AG04449 (cell line): ENCODE measurements at places on chromosomes 4 and X.

GRCh38 chr4:4837316-4837715 lies 22.1 kb upstream of the MSX1 start:
- DNase-seq, result no peak

DNA sequence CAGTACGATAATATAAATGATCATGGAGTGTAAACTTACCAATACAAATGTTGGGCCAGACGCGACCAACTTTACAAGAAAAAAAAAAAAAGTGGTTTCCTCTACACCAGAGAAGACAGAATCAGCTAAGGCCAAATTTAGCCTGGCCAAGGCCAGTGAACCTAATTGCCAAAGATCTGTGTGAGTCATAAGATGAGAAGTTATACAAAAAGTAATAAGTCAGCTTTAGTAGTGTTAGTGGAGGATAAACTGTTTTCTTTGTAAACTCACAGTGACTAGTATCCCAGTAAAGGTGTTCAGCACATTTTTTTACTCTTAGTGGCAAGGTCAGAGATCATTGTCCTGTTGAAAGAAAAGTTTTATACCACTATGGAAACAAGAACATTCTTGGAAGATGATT lies 531.4 kb upstream of the TECRL start:
- no peak for DNase-seq

DNA sequence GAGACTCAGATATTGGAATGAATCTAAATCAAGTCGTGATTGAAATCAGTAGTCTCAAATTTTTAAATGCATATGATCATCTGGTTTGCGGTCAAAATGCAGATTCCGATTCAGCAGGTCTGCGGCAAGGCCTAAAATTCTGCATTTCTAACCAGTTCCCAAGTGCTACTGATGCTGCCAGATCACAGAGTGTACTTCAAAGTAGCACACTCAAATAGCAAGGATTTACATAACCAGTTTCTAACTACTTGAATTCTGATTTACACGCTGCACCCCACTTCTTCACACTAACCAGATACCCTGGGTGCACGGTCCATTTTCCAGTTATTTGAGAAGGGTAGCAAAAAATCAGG lies 752 bp downstream of the MBTPS2 start:
- no peak for DNase-seq

DNA sequence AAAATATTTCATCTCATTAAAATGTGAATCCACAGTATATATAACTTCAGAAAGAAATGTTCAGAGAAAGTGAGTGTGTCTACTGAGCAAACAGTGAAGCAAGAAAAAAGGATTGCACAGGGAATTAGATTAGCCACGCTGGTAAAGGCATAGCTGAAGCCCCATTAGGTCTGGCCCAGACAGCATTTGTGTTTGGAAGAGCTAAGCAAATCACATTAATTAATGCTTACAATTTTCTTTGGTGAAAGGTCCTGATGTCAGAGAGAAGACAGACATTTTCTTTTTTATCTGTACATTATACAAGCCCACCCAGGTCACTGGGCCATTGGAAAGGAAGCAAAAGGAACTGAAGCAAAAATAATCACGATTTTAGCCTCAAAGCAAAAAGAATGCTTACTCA lies 354.6 kb downstream of the GRID2 start:
- no peak for DNase-seq

DNA sequence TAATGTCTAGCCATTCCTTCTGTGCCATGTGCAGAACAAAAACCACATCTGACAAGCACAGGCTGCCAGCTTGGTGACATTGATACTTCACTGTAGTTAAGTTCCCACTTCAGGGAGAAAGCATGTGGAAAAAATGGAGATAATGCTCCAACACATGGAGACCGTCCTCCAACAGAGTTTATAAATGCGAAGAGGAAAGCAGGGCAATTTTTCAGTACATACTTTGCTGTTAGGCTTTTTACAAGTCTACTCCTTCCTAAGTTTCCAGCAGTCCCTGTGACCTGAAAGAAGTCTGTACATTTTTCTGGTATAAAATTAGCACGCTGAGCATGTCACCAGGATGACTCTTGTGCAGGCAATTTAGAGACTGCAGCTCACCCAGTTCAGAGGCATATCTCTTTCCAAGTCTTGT lies 766.9 kb upstream of the IGFBP7 start:
- no peak for DNase-seq

DNA sequence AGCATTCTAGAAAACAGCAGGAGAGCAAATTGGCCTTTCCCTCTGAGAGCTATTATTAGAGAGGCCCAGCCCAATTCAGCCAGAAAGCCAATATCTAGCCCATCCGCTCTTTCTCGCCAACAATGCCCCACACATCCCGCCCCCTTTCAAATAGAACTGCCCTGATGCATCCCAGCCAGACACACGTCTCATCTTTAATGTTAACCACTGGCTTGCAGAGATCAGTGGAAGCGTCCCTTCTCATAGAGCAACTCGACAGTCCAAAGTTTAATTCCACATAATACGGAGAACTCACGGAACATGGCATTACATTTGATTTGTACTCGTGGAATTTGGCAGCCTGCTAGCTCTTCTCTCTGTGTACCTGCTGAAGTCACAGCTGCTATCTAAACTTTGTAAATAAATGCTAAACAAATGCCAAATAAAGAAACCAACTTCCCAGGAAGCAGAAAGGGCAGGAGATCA lies 304.4 kb downstream of the DHX15 start:
- no peak for DNase-seq

DNA sequence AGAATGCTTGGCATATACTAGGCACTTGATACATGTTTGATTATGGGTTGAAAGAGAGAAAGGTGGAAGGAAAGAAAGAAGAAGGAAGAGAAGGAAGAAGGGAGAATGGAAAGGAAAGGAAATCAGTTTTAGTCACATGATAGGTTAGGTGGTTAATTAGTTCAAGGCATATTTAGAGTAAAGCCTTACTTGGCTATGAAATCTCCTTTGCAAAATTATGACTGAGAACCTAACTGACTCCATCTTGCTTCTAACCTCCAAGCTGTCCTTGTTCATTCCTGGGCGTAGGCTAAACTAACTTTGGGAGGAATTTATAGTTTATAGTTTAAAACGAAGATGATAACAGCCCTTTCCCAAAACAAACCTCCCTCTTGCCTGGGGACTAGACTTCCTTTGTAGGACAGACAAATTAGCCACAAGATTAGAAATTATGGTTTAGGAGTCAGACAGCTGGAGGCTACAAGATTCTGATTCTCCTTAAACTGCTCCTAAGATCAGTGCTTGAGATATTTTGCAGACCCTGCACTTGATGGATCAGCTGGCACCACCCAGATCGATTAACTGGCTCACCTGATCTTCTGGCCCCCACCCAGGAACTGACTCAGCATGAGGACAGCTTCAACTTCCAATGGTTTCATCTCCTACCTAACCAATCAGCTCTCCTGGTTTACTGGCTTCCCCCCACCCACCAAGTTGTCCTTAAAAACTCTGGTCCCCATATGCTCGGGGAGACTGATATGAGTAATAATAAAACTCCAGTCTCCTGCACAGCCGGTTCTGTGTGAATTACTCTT lies 55.0 kb downstream of the TXK start:
- no peak for DNase-seq

GRCh38 chr4:102537269-102537668 lies 36.1 kb downstream of the NFKB1 start:
- DNase-seq, result no peak

DNA sequence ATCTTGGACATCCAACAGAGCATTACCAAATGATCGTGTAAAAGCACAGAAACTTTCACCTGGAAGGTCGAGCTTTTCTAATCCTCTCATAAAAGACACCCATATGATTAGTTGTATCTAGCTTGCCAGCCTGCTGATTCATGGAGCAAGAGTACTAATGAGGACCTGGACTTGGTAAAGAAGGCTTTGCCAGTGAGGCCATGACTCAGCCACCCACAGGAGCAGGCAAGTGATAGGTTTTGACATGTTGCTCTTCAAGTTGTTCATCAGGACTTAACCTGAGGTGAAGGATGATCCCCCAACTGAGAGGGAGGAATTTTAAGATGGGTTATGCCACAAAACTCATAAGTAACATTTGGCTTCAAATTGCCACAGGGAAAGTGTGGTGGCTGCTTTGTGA lies 24.7 kb upstream of the EPGN start:
- DNase-seq, result peak; percentile 47

GRCh38 chr4:184345573-184345922 lies 127.9 kb upstream of the ENPP6 start:
- DNase-seq, result no peak

DNA sequence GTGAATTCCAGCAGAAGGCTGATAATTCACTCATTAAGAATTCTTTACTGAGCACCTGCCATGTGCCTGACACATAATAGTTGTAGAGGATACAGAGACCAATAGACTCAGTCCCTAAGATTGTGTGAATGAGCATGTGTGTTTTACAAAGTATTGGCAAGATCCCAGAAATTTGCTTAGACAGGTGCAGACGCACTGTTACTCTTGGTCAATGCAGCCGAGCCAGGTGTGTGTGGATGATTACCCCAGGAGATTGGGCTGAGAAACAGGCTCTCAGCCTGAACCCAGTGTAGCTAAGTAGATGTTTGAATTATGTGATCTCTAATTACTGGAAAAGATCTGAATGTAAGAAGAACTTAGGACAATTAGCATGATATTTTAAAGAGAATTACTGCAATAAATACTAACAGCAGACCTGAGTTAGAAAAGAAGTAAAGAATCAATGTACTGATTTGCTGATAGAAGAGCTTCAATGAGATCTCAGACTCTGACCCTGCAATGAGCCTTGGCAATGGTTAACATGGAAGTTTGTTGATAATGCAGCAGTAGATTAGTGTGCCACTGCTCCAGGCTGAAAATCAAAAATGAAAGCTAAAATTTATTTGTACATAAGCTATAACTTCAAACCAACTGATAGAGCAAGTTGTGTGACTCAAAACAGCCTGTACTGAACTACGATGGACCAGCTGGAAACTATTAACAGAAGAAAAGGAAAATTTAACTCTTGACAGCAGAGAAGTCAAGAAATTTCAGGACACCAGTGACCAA lies 32.2 kb upstream of the NDST4 start:
- no peak for DNase-seq

DNA sequence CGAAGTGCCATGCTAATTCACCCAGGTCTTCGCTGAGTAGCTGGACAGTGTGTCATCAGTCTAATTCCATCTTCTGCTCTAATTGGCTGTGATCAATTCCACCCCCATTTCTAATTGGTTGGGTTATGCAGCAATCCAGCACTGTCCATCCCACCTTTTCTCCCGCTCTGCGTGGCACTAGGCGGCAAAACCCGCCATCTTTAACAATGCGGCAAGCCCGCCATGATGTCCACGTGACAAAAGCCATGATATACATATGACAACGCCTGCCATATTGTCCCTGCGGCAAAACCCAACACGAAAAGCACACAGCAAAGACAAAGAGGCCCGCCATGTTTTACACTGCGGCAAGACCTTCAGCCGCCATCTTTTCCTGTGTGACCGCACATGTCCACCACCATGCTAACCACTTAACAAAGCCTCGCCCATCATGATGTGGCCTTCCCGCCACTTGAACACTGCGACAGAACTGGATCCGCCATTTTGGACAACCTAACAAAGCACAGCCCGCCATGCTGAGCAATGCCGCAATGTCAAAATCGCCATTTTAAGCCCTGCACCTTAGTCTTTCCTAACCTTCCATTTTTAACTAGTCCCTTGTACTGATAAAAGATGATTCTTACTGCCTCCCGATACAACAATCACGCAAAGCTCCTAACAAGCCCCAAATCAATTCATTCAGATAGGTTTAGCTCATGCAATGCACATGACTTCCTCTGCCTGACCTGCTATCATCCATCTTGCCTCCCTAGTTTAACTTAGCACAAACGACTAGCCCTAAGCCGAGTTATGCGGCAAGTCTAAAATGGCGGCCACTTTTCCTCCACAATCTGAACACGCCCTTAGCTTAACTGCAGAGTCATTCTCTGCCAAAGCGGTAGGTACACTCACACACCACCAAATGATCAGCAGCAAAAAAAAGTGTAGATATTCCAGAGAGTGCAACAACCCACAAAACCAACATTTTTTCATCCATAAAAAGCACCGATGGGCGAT lies 288.3 kb downstream of the CHIC1 start:
- DNase-seq, result no peak

GRCh38 chrX:145630806-145631435 lies 186.7 kb upstream of the SLITRK2 start:
- no peak for DNase-seq

GRCh38 chrX:29040160-29040559 lies 452.9 kb downstream of the IL1RAPL1 start:
- DNase-seq, result no peak

DNA sequence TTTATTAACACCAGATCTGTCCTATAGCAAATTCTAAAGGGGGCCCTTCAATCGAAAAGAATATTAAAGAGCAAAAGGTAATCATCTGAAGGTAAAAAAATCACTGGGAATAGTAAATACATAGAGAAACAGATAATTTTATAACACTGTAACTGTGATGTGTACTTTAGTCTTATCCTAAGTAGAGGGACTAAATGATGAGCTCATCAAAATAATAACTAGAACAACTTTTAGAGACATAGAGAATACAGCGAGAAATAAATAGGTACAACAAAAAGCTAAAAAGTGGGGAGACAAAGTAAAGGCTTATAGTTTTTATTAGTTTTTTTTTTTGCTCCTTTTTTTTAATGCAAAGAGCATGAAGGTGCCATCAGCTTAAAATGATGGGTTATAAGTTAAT lies 17.3 kb upstream of the CT83 start:
- no peak for DNase-seq

DNA sequence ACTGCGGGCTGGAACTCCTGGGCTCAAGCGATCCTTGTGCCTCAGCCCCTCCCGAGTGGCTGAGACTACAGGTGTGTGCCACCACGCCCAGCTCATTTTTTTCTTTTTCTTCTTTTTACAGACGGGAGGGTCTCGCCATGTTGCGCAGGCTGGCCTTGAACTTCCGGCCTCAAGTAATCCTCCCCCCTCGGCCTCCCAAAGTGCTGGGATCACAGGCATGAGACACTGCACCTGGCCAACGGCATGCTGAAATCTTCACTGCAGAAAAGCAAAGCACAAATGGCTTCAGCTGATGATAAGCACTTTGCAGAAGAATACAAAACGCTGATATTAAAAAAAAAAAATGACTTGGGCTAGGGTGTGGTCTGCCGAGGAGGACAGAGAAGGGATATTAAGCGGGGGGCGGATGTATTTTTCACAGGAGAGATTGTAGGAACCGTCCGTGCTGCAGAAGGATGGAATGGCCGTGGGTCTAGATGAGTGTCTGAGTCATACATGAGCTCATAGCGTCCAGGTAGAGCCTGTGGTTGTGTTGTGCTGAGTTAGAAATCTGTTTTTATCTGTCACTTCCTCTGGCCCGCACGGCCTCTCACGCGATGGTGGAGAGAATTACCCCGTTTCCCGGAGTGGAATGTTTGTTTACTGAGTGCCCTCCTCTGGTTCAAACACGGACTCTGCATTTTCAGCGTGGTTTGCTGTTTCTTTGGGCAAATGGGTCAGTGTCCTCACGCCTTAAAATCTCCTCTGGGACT lies 8.5 kb upstream of the AKAP17A start:
- DNase-seq, result no peak

- no peak for DNase-seq
Observed at GRCh38 chr4:140331245-140331644, 42.2 kb upstream of the SCOC start.

DNA sequence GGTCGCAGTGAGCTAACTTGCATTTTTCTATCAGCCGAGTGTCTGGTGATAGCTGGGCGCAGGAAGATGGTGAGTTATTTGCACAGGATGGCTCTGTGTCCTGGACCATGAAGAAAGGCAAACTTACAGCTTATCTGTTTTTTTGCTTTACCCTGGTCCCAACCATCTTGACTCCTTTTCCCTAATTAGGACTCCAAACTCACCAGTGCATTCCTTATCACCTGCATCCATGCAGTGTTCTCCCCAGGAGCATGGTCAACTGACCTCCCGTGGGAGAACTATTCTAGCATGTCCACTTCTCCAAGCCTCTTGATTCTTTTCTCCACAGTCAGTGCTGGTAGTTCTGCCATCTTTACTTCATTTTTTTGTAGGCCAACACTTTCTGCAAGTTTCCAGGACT lies 68.2 kb upstream of the WWC2 start:
- no peak for DNase-seq
